ENCODE measurements at places on chromosomes 4 and X.

- DNase-seq = no peak
Observed at GRCh38 chr4:9936129-9936644, 85.1 kb downstream of the SLC2A9 start.

- DNase-seq = no peak
Observed at GRCh38 chr4:70943114-70943513, 40.9 kb downstream of the MOB1B start.

DNA sequence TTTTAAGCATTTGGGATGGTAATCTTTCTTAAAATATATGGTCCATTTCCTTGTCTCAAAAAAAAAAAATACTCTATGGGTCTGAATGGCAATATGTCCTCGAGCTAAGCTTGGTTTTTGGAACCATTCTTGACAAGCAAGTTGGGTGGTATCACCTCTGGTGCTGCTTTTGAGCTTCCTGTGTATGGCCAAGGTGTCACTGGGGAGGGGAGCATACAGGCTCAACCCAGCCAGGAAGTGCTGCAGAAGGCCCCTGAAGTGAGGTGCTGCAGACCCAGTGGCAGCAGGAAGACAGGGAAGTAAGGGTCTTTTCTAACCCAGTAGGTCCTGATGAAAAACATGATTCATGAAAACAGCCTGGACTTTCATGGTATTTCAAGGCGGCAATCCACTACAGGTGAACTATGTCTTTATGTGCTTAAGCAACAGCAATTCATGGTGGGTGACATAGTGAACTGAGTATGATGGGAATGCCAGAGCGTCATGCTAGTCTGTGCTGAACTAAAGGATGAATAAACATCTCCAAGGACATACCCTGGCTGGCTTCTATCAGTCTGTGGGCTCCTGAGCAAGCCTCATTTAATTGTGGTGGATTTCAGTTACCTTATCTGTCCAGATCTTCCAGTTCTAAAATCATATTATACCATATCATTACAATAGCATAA is 15.1 kb downstream of the TRAPPC2 start:
- DNase-seq = no peak

DNA sequence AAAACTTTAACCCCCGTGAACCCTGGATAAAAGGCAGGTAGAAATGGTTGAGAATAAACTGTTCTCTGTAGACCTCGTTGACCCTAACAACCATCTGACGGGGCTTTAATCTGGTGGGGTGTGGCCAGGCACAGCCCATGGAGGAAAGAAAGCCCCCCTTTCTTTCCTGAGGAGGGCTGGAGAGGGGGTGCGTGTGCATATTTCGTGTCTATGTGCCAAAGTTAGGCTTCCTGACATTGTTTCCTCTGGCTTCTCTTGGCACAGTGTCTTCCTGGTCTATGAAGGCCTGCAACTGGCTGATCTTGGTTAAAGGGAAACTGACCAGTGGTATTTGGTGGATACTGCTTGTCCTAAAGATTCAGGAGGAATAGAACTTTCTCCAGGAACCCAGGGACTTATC is 97.1 kb downstream of the MGST2 start:
- no peak for DNase-seq

- DNase-seq = no peak
Observed at GRCh38 chrX:72399816-72400215, 94.1 kb upstream of the CITED1 start.

DNA sequence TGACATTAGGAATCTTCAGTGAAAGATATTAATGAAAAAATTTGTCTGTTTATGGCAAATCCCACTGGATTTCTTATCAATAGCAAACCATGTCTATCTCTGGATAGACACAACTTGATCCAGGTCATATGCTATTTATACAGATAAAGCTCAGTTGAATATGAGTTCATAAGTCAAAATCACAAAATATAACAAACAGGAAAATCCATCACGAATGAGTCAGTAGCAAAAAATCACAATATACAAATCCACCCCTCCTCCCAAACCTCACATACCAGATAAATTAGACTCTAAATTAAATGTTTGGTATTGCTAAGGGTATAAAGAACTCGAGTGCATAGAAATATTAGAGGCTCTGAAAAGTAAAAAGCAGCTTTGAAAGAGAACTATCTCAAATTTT is 420.5 kb downstream of the TLL1 start:
- no peak for DNase-seq

- DNase-seq = no peak
Observed at GRCh38 chr4:148740701-148741100, 298.5 kb upstream of the NR3C2 start.

GRCh38 chr4:94302191-94302590 is 40.4 kb downstream of the HPGDS start:
- DNase-seq = no peak

DNA sequence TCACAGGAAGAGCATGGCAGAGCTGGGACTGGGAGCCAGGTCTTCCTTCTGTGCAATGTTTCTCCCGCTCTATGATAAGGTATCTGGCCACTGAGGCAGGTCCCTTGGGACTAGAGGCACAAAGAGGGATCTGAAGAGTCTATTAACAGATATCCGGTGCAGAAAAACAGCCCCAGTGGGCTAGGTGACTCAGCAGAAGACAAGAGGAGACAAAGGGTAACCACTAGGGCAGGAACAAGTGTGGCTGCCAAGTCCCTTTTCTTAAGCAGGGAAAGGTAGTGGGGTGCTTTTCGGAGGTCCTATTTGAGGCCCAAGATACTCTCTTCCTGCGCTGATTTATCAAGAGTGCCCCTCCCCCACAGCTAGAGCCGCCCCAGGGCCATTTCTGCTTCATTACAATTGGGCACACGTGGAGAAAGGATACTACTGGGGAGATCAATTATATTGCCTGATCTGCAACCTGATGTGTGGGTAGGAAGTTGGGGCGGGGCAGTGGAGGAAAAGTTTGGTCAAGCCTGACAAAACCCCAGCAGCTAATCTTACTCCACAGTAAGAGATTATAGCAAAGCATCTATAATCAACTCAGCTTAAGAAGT is at the start of gene DGAT2L6:
Gene DGAT2L6 (plus strand): TSS at position 546 of the 596 bp plus-strand sequence. CDS start 100 bp downstream, outside the sequence.
- no peak for DNase-seq

DNA sequence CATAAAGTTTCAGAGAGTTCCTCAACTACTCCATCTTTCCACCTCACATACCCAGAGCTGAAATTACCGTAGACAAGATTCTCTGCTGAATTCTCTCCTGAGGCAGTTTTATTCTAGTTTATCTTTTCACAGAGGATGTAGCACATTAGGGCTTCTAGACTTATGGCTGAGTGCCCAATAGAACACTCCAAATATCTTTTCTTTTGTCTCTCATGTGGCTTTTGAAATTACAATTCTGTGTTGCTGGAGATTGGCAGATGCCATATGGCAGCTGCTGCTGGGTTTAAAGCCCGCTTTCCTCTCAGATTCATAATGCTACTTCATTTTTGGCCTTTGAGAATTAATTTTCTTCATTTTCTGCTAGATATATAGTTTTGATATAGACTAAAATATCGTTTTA is 107.6 kb upstream of the BANK1 start:
- DNase-seq = no peak

- no peak for DNase-seq
Observed at GRCh38 chr4:172688534-172688933, 480.1 kb upstream of the GALNT7 start.

DNA sequence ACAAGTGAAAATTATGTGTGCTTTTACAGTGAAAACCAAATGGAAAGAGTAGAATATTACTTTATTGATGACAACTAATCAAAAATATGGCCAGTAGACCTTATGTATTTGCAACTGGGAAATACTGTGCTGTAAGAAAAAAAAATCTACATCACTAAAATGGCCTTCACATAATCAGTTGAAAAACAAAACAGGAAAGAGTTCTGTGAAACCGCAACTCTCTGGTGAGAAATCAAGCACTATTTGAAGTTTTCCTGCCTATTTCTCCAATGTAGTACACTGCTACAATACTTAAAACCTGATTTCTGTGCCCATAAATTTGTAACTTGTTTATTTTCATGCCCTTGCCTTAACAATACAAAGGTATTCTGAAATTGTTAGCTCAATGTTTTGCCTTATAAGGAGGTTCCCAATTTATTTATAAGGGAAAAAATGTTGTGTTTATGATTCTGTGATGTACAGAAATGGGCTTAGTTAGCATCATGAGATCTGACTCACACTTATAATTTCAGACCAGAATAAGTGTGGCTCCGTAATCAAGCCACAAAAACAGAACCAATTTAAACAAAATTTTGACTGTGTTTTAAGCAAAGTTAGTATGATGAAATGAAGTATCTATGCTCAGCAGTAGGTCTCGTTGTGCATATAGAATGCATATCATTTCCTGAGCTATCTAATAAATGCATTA is 147.1 kb downstream of the FAT4 start:
- no peak for DNase-seq

DNA sequence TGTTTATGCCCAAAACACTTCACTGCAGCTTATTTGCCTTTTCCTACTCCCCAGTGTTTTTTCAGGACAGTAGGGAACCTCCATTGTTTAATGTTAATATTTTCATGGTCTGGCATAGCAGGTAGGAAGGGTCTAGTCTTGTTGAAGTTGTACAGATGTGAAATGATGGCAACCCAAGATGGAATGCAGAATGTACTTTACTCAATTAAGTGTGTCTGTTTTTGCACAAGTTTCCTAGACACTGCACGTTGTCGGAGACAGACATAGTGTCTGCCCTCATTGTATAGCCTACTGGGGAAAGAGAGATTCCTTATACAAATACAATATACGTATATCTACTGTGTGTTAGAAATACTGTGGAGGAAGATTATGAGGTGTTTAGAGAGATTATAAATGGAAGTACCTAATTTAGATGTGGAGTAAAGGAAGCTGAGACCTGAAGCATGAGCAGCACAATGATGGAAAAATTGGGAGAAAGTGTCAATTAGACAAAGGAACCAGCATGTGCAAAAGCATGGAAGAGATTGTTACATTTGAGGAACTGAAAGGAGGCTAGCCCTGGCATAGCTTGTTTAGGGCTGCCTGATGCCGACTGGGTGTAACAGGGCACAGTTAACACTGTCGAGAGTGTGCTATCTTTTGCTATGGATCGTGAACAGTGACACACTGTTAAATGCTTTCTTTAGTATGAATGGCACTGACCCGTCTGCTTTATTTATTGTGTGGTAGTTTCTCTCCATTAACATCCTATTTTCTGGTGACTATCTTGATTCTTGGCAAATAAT is 18.4 kb downstream of the CPEB2 start:
- DNase-seq = no peak

- DNase-seq = no peak
Observed at GRCh38 chr4:77777135-77777807, 41.9 kb downstream of the CNOT6L start.

DNA sequence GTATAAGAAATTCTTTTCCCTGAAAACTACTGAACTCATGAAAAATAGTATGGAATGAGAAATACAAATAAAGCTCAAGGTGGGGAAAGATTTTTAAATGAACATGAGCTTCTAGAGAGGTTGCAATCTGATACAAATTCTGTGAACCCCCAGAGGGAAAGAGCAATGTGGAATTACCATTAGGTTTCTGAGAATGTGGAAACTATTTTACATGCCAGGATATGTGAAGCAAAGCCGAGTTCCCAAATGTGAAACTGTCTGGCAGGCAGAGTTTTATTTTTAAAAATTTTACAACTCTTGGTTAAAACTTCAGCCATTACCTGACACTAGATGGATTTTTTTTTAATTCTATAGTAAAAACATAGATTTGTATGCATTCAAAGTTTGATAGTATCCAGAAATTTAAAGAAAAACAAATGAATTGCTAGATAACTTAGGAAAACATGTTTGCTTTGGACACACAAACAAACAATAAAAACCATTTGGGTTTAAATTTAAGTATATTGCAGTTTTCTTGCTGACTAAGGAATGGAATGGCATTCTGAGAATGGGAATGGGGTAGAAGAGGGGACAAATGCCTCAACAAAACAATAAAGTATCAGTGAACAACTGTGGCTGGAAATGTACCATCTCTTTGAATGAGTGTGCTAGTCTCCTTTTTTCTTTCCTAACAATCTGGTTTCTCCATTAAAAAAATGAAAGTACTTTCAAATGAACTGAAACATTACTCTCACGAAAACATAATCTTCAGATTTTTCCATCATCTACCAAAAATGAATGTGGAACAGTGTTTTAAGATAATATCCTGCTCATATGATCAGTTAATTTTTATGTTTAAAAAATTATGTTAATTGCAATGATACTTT is 99.6 kb downstream of the PCDH18 start:
- no peak for DNase-seq

Measured in stimulated activated CD4-positive, alpha-beta T cell treated with anti-CD3 and anti-CD28 coated beads, TNF-alpha, amount 100 ng/mL, for 1 hour (primary cell).